Heart right ventricle (tissue), 16 donors: ENCODE measurements at places on chromosomes 12 and 14. TPM values are rescaled to one million over a fixed set of nuclear protein-coding genes. Genes with fewer than 3 reads are reported as not detected.

GRCh38 chr12:119556854-119557253 is 36.7 kb upstream of the TMEM233 start:
- no peak for DNase-seq

FOXA1 gene
- polyA plus RNA-seq: not detected

FAM222A gene
- polyA plus RNA-seq: 2.7 TPM

KRT78 gene
- polyA plus RNA-seq: 0.07 TPM

WNT1 gene
- polyA plus RNA-seq: not detected
